Activated CD4-positive, alpha-beta T cell treated with anti-CD3 and anti-CD28 coated beads, Interleukin-2, amount 10 ng/mL, durations not matched to agents 24 days and 14 days (primary cell): ENCODE measurements at places on chromosomes 4 and X.

DNA sequence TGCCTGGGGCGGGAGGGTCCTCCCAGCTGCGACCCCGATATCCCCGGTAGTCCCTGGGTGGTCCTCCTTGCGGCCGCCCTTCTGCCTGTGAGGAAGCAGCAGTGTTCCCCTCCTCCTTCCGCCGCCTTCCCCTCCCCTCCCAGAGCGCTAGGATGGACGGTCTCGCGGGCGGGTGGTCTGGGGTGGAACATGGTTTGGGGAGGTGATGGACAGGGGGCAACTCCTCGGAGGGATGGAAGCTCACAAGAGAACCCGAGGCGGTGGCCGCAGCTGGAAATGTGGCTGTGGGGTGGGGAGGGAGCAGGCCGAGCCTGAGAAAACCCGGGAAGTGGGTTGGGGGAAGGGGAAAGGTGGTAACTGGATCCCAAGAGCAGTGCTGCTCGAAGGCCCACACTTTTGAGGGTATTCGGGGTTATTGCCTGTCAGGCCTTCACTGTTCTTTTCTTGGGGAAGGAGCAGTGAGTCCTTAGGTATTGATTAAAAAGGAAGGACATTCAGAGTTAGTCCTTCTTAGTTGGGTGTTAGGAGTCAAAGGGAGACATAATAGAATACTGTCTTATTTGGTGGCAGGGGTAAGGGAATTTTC is 581 bp downstream of the UBE2K start:
- DNase-seq = peak; percentile 85

GRCh38 chr4:174532445-174532844 is 10.2 kb upstream of the HPGD start:
- no peak for DNase-seq

GRCh38 chr4:66609014-66609413 is 936.3 kb downstream of the CENPC start:
- no peak for DNase-seq

GRCh38 chrX:130594453-130594916 is 192.7 kb downstream of the RBMX2 start:
- no peak for DNase-seq

DNA sequence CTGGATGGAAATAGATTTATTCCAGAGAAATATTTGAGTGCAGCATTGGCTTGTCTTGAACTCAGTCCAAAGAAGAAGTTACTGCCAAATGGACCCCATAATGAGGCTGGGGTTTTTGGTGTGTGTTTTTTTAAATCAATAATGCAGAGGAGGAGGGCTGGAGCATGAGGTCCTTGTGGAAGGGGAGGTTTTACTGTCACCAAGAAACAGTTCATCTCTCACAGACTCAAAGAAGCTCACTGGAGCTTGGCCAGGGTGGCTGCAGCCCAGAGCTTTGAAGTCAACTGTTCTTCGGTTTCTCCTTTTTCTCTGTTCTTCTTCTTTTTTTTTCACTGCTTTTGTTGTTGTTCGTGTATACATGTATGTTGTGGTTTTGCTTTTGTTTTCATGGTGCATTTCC is 377.7 kb downstream of the FBXW7 start:
- DNase-seq = no peak

DNA sequence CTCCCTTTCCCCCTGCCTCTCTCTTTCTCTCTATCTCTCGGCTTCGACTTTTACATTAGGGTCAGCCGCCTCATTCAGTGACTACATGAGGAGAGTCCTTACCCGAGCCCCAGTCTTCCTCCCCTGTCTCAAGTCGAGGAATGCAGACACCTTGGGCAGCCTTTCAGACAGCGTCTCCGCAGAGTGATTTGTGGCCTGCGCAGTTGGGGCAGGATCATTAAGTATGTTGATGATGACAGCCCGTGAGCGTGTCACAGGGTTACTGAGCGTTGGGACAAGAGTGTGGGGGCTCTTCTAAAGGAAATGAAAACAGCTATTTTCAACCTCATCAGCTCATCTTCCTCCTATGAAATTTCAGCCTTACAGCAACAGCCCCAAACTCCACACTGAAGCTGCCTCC is 312.1 kb upstream of the GATB start:
- no peak for DNase-seq

DNA sequence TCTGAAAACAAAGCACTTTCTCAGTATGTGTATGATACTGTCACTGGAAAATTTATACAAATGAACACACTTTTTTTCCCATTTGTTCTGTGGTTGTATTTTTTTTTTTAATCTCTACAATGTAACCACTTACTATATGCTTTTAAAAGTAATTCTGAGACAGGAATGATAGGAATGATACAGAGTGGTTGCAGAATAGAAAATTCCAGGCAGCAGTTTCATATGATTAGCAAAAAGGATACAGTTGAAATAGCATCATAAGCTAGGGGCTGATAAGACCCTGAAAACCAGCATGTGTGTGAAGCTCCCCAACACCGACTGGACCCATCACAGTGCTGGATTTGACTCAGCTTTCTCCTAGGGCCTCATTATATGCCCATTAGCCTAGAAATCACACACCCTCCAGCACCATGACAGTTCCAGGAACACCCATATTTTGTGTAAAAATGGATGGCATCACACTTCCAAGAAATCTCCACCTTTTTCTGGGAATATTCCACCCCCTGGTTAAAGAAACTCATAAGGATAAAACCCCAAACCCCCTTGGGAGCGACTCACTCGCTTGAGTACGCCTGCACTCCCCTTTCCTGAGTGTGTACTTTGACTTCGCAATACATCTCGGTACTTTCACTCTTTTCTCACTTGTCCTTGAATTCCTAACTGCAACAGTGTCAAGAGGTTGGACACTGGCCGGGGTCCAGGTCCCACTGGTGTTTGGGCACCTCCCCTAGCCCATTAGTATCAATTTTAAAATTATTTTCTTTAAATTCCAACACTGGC is 77.4 kb upstream of the AGA start:
- DNase-seq = no peak

GRCh38 chr4:163309466-163309865 is 22.9 kb downstream of the NPY1R start:
- DNase-seq = no peak
